ENCODE measurements at places on chromosomes 5 and 9.

DNA sequence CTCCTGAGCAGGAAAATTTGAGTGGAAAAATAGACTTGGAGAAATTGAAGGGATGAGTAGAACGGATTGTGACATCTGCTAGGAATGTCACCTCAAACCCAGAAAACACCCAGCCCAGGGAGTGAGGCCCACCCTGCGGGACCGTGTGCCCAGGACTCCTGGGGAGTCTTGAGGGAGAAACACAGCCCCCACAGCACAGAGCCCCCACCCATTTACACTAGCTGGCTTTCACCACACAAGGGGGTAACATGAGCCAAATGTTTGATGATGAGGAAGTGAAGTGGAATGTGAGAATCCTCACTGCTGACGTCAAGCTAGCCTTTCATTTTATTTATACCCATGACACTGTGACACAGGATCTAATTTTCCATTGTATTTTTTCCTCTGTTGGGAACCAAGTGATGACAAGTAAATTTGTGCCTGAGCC is 42.8 kb upstream of the PDE8B start:
- no peak for DNase-seq

DNA sequence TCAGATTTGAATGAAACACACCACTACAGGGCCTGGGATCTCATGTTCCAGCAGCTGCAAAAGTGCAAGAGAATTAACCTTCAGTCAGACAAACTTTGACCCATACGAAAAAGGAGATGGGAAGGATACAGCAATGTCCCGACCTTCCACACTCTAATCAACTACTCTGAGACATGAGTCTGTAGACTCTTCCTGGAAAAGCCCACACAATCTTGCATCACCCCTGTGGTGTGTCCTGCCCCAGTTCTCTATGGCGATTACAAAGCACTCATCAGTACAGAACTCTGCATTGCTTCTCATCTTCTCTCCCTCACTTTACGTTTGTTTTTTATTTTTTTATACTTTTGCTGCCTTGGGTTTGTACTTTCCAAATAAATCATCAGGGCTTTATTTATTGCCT is 241.0 kb upstream of the KIF2A start:
- DNase-seq = no peak

DNA sequence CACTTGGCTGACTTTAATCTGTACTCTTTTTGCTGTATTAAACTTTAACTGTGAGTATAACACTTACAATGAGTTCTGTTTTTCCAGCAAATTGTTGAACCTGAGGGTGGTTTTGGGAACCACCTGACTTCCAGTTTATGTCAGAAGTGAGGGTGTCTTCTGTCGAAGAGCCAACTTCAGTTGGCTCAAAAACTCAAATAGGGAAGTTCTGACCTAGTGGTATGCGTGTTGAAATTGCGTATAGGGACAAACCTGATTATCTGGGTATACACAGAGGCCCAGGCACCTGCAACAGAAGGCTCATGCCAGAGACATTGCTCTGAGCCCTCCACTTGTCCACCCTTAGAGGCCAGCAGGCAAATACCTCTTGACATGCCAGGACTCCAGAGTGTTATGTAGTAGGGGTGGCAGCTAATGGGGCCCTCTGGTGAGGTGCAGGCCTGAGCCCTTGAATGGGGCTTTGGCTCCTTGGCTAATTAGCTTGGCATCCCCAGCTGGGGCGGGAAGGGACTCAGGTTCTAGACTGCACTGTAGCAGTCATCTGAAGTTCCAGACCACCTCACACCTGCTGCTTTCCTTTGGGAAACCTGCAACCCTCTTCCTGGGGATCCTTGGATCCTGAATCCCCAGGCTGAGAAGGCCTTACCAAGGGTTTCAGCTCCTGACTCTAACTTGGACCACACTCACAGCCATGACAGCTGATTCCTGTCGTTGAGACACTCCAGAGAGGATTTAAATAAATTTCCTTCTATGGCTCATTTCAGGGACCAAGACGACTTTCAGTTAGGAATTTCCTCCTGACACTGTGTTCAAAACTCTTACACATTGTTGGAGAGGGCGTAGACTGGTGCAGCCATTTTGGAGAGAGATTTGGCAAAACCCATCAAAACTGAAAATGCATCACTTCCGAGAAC is 189.6 kb downstream of the HSPA4 start:
- DNase-seq = no peak

- no peak for DNase-seq
Measured at GRCh38 chr5:140245341-140245740, 57.6 kb downstream of the PFDN1 start.

- DNase-seq = no peak
Measured at GRCh38 chr5:7467179-7467578, 71.2 kb downstream of the ADCY2 start.

DNA sequence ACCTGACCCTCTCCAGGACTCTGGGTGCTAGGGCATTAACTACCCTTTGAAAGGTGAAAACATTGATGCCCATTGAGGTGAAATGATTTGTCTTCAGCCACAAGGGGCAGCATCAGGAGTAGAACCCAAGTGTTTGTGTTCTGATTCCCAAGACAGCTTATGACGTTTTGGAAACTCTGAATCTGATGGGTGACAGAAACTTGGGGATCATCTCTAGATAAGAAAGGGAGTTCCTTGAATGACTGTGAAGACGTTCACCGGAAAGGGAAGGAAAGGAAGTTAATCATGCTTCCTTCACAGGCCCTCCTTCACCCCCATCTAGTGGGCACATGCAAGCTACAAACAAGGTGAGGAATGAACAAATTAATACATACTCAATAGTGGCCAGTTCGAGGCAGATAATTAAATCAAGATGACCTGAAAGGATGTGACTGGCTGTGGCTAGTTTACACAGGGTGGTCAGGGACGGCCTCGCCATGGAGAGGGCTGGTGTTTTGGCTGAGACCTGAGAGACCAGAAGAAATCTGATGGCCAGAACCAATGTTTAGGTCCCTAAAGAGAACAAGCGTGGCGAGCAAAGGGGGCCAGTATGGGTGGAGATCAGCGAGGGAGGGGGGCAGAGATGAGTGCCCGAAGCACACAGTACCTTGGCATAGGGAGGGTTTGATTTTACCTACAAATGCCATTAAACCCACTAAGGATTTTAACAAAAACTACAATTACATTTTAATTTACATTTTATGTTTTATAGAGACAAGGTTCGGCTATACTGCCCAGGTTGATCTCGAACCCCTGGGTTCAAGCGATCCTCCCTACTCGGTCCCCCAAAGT is 937 bp upstream of the SLC26A2 start:
- no peak for DNase-seq

GRCh38 chr9:137764981-137765380 is 112.6 kb upstream of the CACNA1B start:
- DNase-seq = no peak

- DNase-seq = no peak
Measured at GRCh38 chr5:168756453-168757391, 177.6 kb upstream of the PANK3 start.

DNA sequence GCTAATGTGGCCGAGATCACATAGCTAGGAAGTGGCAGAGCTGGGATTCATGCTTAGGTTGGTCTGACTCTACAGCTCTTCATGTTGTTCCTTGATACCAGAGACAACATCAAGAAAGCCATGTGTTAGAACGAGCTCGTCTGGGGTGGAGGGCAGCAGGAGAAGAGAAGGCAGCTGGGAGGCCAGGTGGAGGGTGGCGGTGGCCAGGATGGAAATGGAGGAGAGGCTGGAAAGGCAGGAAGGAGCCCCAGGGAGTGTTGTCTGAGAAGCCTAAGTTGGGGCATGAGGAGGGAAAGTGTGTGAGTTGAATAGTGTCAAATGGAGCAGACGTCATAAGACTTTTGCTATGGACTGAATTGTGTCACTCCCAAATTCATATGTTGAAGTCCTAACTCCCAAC is 315.3 kb downstream of the GADD45G start:
- no peak for DNase-seq

DNA sequence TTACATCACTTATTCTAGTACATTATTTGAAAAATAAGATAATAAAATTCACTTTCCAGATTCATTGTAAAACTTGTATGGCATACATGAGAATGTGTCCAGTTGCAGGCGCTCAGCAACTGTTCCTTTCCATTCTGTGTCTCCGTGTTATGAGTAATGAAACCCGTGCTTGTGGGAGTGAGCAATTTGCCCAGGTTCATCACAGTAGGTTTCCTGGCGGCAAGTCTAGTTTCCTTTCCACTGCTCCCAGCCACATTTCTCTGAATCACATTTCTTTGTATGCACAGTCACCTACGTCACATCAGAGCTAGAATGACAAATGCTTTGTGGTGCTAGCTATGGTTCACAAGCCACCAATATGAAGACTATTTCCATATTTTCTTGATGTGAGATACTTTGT is 39.9 kb downstream of the MOCS2 start:
- peak; percentile 8 for DNase-seq

DNA sequence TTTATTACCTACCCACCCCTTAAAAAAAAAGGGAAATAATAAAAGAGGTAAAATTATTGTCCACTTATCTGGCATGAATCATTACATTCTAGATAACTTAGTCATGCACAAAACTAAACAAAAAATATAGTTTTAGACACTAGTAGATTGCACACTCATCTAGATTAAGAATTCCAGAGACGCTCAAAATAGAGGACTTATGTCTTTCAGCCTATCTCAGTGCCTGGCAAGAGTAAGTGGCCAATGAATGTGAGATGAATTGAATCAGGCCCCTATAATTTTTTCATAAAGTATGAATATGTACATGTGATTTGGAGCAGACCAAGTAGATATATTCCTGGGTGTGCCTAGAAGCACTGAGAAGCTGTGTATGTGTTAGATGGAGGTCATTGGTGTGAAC is 2.0 kb upstream of the RXFP3 start:
- DNase-seq = no peak

DNA sequence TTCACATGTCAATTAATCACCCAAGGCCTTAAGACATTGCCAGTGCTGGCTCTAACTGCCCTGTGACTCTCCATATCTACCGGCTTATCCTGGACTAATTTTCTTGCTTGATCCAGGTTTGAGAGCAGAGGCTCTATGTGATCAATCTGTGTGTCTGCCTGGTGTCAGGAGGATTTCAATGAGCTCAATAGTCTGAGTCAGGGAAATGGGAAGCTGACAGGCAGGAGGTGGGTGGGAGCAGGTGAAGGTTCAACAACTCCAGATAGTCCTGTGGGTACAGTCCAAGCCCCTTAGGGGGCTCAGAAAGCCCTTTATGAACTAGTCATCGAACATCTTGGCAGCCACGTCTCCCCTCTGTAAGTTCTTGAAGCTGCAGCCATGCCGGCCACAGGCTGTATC is 72.2 kb downstream of the SHB start:
- DNase-seq = no peak

GRCh38 chr9:3180696-3181048 is 336.8 kb upstream of the PUM3 start:
- DNase-seq = no peak

DNA sequence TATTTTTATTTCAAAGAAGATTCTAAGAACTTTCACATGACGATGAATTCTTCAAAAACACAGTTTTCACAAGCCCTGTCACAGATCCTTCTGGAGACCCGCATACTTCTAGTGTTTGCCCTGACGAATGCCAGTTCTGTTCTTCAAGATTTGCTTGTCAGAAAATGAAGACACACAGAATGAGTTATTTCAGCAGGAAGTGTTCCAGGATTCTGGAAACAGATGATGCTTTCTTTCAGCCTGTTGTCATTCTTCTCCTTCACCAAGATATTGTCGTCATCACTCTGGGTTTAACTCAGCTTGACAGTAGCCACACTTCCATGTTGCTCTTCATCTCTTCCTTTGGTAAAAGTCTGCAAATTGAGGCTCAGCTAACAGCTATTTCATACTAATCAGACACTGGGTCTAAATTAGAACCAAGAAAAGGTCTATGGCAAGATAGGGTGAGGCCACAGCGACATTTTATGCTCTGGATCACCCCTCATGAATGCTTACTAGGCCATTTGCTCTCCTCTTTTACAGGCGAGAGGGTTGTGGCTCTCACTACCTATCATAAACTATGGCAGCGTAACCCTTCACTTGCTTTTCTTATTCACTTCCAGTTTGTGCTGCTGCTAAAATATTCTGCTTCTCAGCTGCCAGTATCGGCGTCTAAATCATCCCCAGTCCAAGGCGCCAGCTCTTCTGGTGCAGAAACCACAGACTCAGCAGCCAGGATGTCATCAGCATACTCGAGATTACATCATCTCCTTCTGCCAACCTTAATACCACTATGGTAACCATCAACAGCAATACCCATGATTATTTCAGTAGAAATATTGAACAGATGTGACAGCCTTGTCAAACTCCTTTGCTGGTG is 159.6 kb upstream of the TBCA start:
- DNase-seq = no peak

- no peak for DNase-seq
Measured at GRCh38 chr5:77046416-77047073, 16.3 kb downstream of the AGGF1 start.
